NCI-H446 (cell line): ENCODE measurements at places on chromosomes 5 and 9.

DNA sequence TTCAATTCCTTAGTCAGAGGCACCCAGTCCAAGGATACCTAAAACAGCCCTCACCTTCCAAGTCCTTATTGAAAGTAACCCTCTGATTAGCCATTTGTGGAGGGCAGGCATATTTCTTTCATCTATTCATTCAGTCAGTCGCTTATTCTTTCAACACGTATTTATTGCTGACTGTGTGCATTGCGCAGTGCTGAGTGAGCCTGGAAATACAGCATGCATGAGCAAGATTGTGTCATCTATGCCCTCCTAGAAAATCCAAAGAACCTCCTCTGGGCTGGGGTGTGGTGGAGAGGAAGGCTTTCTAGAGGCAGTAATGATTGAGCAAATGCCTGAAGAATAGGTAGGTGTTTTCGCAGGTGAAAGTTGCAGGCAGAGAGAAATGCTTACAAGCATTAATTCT, 8.5 kb upstream of the FEM1C start:
- DNase-seq, result no peak

DNA sequence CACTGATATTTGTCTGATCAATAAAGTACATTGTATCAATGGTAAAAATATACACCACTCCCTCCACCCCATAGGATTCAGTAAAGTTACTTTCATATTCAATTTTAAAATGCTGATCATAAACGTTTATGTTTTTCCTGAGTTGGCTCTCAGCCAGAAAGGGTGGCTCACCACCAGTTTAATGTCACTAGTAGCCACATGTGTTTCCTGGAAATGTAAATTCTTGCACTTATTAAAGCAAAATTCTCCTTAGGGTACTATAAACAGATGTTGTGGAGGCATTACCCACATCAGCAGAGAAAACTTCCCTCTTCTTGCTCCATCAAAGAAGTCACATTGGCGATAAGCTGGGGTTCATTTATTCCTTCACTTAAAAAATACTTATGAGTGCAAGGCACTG, 210.3 kb downstream of the SREK1 start:
- DNase-seq, result no peak

DNA sequence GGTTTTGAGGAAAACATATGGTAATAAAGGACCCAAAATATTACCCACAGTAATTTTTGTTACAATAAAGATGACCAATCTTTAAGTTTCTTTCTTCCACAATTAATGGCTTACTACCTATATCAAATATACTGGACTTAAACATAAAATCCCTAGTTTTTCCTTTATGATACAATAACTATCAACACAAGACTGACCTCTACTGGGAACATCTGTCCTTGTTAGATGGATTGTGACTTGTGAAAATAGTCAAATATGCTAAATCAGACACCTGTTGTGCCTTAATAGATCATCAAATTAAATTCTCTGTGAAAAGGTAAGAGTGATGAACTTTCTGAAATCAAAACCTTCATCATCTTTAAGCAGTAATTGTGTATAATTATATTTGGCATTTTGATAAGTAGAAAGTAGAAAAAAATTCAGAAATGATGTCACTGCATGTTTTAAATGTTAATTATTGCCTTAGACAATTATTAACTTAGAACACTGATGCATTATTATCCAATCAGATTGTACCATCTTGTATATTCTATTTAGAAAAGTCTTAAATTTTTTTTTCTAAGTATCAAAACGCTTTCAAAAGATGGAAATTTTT, 113.6 kb downstream of the DEPDC1B start:
- DNase-seq, result peak; percentile 41

- no peak for DNase-seq
These were observed 44.3 kb downstream of the SLC28A3 start for GRCh38 chr9:84296146-84296843.

GRCh38 chr5:68950125-68950524, 143.7 kb upstream of the SLC30A5 start:
- DNase-seq, result no peak

- no peak for DNase-seq
These were observed 80.1 kb upstream of the CACNA1B start for GRCh38 chr9:137797206-137798120.

- DNase-seq, result no peak
These were observed 32.3 kb downstream of the ATP6V0E1 start for GRCh38 chr5:173015598-173016455.

DNA sequence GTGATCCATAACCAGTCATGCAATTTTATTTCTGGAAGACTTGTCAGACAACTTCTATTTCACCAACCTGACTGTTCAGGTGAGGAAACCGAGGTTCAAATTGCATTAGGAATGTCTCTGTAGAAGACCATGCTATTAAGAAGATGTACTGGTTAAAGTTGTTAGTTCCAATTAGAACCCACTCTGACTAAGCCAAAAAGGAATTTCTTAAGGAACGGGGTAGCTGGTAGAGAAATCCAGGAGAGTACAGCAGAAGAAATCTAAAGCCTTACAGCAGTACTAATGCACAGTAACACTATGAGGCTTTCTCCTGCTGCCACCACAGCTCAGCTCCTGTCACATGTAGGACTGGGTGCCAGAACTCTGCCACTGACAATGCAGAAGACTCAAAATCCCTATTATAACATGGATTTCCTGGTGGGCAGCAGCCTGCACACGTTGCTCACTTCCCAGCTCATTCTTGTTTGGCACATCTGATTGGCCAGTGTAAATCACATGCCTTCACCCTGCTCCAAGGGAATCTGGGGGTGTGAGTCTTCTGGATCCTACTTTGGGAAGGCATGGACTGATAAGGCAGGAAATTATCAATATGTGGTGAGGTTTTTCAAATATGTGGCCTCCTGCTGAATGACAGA, 37.1 kb downstream of the CAST start:
- DNase-seq, result no peak
